ENCODE measurements at places on chromosomes 1 and 21.
A peak's percentile ranks its signal among the peaks of the same experiment; 100 is the strongest.

GRCh38 chr21:27201197-27201596, 234.3 kb upstream of the ADAMTS5 start:
- no peak for DNase-seq

DNA sequence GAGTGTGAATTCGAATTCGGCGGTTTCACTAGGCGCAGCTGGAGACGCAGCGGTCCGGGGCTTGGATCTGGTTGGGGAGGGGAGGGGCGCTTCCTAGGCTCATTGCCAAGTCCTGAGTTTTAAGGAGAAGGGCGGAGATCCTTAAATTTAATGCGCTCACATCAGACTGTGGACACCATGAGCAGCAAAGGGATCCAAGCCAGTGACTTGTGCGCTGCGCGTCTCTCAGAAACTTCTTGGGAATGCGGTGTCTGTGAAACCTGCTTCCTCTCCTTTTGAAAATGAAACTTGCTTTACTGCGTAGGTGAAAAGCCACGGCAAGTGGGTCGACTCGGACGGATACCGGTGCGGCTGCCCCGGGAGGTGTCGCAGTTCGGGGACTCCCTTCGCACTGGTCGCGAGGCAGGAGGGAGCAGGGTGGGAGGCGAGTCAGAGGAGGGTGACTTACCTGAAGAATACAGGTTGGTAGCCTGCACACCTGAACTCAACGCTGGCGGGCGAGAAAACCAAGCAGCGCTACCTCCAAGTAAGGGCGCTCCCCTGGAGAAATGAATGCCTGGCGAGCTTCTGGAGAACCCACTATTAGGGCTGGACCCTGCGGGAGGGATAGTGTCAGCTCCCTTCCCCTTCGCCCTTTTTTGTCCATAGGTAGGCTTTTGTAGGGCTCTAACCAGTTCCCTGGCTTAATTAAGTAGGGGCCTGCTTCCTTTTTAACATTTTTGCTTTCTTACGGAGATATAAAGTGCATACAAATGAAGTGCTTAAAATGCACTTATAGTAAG, 992 bp downstream of the TENT5C start:
- peak; percentile 69 for DNase-seq

DNA sequence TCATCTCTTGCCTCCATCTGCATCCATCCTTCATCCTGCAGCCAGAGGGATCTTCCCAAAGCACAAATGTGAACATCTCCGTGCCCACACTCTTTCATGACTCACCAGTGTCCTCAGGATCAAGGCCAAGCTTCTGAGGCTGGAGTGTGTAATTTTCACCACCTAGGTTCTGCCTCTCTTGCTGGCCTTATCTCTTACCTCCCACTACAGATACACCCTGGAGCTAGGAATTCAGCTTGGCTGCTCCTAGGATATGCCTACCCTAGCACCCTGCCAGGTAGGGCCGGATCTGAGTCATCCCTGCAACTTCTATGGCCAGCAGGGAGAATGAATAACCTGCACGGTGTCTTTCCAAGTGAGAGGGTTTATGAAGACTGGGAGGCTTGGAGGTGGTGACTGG, 208.7 kb upstream of the CSF3R start:
- DNase-seq = no peak

- DNase-seq = no peak
These were observed 26.7 kb upstream of the TP53BP2 start for GRCh38 chr1:223872308-223872901.

- DNase-seq = no peak
These were observed 74.7 kb upstream of the NGF start for GRCh38 chr1:115412733-115413132.

DNA sequence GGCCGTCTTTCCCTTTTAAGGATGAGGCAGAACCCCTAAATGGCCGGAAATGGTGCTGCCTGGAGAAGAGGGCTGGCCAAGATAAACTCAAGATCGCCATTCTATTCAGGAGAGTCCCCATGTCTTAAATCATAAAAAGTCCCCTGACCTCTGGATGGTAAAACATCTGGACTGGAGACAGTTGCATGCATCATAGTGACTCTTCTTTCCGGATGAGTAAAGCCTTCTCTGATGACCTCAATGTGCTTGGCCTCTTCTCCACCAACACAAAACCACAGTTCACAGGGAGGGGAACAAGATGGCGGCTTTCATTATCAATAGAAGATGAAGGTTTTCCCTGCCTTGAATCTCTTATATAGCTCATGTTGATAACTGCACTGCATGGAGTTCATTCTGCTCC, 27.5 kb upstream of the H6PD start:
- DNase-seq = no peak

DNA sequence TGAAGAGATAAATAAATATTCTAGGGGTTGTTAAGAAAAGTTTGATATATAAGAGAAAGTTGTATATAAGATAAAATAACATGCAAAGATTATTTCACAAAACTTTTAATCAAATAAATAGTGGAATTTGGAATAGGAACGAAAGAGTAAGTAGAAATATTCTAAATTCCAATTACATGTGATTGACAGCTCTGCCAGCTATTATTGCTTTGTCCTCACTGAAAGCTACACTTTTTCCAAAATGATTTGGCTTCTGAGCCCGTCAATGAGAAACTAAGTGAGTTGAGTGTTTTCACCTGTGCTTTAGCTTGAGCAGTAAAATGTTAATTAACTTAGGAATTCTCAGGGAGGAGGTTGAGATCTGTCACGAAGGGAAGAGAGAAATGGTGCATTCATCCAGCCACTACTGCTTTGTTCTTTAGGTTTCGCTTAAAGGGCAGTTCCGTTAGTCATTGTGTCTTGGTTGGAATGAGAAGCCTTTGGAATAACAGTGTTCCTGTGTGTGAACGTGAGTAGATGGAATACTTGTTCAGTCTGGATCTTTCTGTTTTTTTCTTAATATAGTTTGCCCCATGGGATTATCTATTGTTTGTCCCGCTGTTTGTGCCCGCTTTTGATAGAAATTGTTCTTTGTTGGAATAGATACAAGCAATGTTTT, 63.3 kb upstream of the CR1L start:
- DNase-seq = no peak

GRCh38 chr1:226436855-226437491, 29.1 kb upstream of the PARP1 start:
- DNase-seq = no peak

Measured in activated T-cell treated with anti-CD3 and anti-CD28 coated beads, Interleukin-2, amount 50 U/mL, for 48 hours (primary cell).